ENCODE measurements at places on chromosomes 7 and 10. TPM values are rescaled to one million over a fixed set of nuclear protein-coding genes. Genes with fewer than 3 reads are reported as not detected.

Gene ZNF488
- total RNA-seq = not detected

DNA sequence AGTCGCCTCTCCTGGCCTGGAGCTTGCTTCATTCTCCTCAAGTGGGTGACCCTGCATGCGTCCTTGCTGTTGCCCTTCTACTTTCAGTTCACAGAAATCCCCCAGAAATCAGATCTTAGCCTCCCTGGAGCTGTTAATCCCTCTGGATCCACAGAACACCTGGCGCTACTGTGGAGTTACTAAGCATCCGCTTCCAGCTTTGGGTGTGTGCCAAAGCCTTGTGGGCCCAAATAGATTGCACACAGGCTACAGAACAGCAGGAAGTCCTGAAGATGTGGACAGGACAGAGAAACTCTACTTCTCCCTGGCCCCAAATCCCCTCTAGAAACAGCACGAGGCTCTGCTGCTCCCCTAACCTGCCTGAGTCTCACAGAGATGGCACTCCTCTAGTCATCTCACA, 36.6 kb upstream of the PDLIM1 start:
- no peak for DNase-seq

DNA sequence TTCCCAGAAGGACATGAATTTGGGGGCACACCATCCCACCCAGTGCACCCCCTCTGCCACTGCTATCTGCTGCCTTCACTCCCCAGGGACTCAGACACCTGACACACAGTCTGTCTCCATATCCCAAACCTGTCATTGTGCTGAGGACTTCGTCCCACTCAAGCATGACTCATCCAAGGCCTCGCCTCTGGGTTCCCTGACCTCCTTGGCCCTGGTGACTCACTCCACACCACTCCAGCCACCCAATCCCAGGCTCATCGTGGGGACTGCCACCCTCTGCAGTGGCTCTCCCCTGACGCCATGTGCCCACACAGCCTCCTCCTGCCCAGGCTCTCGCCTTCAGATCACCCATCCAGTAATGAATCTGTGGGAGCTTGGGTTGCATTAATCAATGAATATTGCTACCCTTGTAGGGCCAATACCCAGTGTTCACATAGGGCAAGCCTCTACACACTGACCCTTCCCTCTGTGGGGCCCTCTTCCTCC, 6.6 kb upstream of the INSIG1 start:
- no peak for DNase-seq

DNA sequence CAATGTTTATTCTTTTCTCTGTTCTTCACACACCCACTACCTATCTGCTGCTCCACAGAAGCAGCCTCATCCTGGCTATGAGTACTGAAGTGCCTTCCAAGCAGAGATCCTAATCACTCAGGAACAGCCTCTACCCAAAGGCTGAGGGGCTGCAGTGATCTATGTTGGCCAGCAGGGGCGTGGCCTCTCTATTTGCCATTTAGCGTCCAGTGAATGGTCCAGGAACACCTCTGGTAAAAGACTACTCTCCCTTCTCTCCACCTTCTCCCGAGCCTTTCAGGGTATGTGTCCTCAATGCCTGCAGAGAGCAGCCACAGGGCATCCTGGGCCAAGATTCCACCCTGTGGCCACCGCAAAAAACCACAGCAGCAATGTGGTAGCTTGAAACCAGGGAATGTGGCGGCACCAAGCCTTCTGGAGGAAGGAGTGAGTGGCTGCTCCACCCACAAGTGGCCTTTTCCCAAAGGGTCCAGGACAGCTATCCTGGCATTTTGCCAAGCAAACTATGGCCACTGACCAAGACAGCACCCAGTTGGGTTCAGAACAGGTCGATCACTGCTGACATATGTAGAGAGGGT, 70.9 kb downstream of the SYPL1 start:
- no peak for DNase-seq

- no peak for DNase-seq
These were observed 14.4 kb downstream of the MRPL32 start for GRCh38 chr7:42946627-42946950.

DNA sequence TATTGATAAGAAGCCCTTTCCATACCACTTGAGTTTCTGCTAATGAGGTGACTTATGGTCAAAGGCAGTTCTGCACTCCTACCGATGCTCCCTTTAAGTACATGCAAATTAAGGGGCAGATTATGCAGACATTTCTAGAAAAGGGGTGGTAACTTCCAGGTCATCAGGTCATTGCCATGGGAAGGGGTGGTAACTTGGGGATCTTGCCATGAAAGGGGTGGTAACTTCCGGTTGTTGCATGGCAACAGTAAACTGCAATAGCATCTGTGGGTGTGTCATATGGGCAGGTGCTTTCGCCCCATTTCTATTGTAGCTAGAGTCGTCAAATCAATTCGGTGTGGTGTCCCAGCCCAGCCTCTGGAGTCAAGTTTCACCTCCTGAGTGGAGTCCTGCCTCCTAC, 150.9 kb downstream of the UBE2H start:
- DNase-seq = no peak

DNA sequence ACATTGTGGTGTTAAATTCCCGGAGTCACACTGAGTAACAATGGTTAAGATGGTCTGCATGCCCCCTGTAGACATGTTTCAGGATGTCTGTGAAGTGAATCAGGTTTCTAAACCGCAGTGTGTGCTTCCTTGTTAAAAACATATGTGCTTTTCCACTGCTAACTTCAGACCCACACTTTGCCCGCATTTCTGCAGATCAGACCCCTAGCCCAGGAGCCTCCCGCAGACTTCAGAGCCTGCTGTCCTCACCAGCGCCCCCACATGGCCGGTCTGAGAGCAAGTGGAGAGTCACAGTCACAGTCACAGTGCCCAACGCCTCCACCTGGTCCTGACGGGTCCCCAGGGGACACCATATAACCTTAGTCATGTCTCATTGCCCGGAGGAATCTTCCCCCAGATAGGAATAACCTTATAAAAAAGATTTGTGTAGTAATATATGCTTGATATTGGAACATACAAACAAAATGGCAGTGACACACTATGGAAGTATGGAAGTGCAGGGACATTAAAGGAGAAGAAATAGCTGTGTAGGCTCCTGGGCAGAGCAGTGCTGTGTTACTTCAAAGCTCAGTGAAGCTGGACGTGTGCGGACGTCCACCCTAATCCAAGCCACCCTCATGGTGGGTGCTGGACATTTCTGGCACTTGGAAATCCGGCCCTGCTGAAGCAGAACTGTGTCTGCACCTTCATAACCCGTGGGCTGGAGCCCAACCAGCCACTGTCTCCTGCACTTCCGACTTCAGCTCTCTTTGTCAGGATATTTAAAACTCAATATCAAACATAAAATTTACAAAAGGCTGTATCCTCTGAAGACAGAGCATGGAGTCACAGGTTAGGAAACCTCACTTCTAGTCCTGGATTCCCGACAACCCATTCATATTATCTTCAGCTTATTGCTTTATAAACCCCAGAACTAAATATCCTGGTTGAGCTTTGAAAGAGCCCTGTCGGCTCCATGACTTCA, 29.0 kb downstream of the GSTO2 start:
- peak; percentile 57 for DNase-seq

- DNase-seq = no peak
These were observed 769.3 kb downstream of the KCNMA1 start for GRCh38 chr10:76868098-76868977.

Data from activated naive CD8-positive, alpha-beta T cell treated with anti-CD3 and anti-CD28 coated beads, Interleukin-2, amount 10 ng/mL, durations not matched to agents 7 days and 5 days (primary cell).